Cerebellar nuclear complex (tissue), 1 donor: ENCODE measurements at places on chromosomes 4 and X.

DNA sequence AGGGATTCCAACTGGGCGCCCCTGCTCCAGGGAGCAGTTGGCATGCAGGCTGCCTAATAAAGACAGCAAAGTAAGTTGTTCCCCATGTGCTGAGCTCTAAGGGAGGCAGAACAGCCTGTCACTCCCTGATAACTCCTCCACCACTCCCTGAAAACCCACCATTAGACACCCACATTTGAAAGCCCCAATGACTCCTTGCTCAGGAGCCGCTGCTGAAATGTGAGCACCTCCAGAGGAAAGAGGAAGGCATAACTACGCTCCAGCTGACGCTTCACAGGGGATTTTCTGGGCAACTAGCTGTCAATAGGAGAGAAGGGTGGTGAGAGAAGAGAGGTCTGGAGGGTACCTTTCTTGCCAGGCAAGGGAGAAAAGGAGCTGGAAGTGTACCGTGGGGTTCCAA is 62.5 kb downstream of the NPY1R start:
- no peak for DNase-seq

- DNase-seq, result no peak
Observed at GRCh38 chrX:145865082-145865481, 47.5 kb downstream of the SLITRK2 start.

- DNase-seq, result no peak
Observed at GRCh38 chrX:56932106-56932505, 63.2 kb downstream of the SPIN3 start.

DNA sequence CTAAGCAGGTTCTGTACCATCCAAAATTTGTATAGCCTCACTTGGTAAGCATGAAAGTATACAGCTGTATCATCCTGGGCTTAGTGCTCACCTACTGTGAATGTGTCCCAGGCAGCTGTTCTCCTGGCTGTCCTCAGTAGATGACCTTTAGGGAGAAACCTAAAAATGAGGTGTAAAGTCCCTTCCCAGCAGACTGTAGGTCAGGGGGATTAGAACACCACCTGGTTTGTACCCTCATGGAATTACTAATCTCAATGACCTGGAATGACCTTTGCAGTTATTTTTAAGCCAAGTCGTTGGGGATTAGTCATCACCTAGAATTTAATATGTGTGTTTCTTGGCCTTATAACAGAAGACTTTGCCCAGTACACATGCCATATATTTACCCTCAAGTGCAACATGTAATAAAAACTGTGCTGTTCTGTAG is 39.1 kb upstream of the MBTPS2 start:
- DNase-seq, result no peak

DNA sequence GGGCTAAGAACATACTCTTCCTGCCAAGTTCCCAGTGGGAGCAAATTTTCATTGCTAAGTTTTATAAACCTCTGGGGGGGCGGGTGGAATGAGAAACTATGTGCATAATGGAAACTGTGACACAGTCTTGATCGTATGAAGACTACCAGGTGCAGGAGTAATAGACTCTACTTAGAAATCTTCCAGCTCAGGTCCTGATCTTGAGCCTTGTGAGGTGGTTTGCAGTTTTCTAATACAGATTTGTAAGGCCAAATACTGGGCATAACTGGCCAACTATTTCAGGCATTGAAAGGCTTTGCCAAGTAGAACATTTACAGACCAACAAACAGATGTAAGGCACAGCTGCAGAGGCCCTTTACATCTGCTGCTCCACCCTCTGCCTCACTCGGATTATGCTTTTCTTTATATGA is 89.7 kb upstream of the CBR4 start:
- no peak for DNase-seq

GRCh38 chr4:145709843-145710242 is 29.9 kb downstream of the C4orf51 start:
- DNase-seq, result no peak

GRCh38 chr4:169139021-169139420 is 129.0 kb upstream of the CBR4 start:
- DNase-seq, result no peak

- no peak for DNase-seq
Observed at GRCh38 chrX:3545901-3546300, 167.5 kb downstream of the PRKX start.

- no peak for DNase-seq
Observed at GRCh38 chrX:20529301-20529700, 262.6 kb upstream of the RPS6KA3 start.

GRCh38 chr4:1060121-1060520 is 48.7 kb downstream of the FGFRL1 start:
- no peak for DNase-seq

DNA sequence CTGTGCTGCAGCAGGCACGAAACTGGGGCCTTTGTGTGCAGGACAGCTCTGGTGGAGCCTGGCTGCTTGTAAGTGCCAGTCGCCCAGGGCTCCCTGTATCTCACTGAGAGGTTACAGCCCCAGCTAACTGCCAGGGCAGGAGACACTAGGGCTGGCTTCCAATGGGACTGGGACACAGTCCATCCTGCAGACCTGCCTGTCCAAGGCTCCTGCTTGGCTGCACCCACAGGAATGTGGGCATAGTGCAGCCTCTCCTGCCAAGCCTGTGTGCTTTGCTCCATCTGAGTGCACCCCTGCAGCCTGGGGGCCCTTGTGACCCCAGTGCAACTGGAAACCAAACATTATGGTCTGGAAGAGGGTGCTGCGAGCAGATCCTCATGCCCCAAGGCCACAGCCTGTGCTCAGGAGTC is 144.0 kb downstream of the ADAM29 start:
- DNase-seq, result no peak

- no peak for DNase-seq
Observed at GRCh38 chr4:153651587-153651986, 32.5 kb upstream of the TLR2 start.

- no peak for DNase-seq
Observed at GRCh38 chr4:26020083-26020668, 106.2 kb downstream of the SMIM20 start.

GRCh38 chrX:45623266-45623665 is 422.6 kb upstream of the DIPK2B start:
- no peak for DNase-seq

- no peak for DNase-seq
Observed at GRCh38 chr4:16457944-16458343, 231.7 kb upstream of the TAPT1 start.

DNA sequence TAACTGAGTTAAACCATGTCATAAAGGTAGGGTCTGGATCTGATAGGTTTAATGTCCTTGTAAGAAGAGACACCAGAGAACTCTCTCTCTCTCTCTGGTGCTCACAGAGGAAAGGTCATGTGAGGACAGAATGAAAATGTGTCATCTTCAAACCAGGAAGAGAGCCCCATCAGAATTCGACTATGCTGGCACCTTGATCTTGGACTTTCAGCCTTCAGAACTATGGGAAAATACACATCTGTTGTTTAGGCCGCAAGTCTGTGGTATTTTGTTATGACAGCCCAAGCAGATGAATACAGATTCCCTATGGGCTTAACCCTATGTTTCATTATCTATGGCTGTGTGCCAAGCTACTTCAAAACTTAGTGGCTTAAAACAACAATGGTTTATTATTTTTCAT is 105.5 kb upstream of the DDIT4L start:
- DNase-seq, result no peak

GRCh38 chr4:74367656-74368290 is 2.8 kb downstream of the EREG start:
- no peak for DNase-seq

GRCh38 chr4:102525097-102525496 is 23.9 kb downstream of the NFKB1 start:
- no peak for DNase-seq

DNA sequence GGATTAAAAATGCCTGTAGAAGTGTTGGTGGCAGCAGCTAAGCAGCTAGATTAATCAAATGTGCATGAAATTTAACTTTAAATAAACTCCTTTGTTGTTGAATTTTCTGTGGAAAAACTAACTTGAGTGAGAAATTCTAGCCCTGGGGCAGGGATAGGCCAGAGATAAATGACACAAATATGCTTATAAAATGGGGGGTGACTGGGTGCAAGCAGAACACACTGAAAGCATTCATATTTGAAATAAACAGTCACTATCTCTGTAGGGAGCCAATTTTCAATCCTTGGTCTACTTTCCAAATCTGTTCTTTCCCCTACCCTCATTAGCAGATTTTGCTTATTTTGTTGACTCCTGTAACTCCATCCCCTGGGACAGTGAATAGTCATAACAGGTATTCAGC is 47.9 kb downstream of the RBPJ start:
- no peak for DNase-seq

DNA sequence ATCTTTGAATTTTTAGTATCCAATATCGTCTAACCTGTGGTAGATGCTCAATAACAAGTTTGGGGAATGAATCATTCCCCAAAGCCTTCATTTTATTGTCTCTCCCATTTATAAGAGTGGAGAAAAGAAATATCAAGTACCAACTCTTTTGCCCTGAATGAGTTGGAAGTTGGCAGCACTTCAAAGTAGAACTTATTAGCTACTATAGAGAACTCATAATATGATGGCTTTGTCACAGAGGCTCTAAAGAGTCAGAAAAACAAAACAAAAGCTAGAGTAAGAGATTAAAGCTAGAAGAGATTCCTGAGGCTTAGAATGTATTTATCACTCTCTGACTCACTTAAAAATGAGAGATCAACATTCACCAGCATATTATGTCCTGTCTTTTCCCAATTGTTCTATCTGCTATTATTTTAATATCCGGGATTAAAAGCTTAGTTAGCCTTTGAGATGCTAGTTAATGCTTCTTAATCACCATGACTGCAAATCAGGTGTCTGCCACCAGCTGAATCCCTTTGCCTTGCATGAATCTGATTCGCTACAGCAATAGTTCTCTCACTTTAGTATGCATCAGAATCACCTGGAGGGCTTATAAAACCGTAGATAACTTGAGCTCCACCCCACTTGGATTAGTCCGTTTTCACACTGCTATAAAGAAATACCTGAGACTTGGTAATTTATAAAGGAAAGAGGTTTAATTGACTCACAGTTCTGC is 77.9 kb downstream of the PALLD start:
- DNase-seq, result no peak

DNA sequence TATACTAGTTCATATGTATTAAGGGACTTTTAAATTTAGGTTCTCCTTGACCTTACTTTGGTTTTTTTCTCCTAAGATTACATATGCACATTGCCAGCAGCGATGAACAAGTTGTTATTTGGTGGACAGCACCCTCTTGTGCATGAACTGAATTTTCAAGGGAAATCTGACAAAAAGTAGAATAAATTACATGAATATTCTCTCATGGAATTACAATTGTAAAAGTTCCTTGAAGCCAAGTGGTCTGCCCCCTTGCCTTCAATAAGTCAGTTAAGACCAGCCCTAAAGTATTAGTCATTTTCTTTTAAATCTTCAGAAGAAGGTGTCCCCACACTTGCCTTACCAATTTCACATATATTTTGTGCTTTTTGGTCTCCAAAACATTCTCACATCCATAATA is 30.7 kb upstream of the SMARCA5 start:
- no peak for DNase-seq

GRCh38 chr4:76654791-76655190 is 219.8 kb downstream of the SHROOM3 start:
- DNase-seq, result no peak

DNA sequence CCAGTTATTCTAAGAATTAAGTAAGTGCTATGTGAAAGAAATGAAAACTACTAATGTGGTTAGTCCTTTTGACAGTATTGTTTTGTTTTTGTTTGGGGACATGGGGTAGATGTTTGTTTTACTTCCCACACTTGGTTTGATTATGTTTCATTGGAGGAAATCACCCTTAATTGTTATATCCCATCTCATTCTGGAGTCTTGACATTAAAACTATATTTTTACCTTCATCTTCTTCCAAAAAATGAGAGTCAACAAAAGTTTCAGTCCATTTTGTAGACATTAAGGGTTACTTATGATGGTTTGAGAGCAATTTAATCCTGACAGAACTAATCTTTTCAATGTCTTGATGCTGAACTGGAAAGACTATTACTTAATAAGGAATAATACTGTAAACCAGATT is 108.7 kb downstream of the GPC3 start:
- no peak for DNase-seq

GRCh38 chr4:173536808-173537429 is 6.9 kb upstream of the HAND2 start:
- no peak for DNase-seq

DNA sequence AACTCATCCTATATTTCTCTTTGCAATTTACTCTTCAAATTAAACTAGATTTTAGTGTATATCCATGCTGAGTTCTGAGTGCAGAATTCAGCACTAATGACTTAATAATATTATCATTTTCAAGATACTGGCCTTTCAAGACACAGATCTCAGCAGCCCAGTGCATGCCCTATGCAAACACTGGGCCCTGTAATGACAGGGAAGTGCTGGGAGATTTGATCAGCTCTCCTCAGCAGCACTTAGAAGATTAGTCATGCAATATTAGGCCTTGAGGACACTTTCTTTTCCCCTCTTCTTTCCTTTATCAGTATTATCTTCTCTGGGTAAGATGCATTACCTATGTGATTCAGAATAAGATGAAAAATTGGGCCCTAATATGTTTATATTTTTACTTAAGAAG is 207.1 kb downstream of the PPP3CA start:
- DNase-seq, result no peak

- DNase-seq, result no peak
Observed at GRCh38 chr4:45550766-45551366, 573.0 kb downstream of the GABRG1 start.

DNA sequence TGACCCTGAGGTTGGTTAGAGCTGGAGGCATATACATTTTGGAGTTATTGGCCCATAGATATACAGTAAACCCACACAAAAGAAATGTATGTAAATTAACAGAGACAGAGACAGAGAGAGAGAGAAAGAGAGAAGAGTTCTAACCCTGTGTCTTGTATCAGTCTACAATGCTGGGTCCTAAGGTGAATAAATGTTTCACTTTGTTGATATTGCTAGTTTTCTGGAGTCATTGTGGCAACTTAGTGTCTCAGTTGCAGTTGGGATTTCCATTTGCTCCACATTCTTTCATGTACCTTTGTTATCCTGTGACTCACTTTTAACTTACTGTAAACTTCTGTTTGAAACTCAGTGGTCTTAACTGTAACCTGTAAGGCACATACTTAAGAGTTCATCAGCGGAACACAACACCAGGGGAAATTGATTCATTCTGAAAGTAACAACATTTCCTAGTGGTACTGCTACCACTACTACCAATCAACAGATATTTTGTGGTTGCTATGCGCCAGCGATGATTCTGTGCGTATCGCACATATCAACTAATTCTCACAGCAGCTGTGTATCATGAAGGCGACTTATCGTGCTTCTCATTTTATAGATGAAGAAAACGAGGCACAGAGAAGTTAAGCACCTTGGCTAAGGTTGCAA is 38.5 kb upstream of the ETDA start:
- no peak for DNase-seq

DNA sequence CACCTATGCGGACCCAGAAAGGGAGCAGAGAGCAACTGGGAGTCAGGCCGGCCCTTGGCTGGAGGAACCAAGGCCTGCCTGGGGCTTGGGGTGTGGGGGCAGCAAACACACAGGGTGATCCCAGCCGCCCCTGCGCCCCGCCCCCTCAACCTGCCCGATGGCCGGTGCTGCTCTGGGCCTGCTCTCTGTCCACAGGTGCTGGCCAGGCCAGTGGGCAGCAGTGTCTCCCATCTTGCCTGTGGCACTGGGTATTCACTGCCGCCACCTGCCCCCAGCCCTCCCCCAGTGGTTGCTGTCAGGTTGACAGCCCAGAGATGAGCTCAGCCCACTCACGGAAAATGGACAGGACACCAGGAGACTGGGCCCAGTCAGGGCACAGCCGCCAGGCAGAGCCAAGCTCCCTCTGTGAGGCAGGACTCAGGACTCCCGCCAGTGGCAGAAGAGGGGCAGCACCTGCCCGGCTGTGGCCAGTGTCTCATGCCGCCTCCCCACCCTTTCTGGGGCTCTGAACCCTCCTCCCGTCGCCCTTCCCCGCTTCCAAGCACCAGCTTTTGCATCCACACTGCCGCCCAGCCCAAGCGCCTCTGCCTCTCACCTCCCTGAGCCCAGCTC is 4.7 kb downstream of the NKX1-1 start:
- no peak for DNase-seq
